NCI-H446 (cell line): ENCODE measurements at places on chromosomes 11 and 22.

- DNase-seq = no peak
These were observed 55.0 kb downstream of the COPB1 start for GRCh38 chr11:14444441-14445189.

DNA sequence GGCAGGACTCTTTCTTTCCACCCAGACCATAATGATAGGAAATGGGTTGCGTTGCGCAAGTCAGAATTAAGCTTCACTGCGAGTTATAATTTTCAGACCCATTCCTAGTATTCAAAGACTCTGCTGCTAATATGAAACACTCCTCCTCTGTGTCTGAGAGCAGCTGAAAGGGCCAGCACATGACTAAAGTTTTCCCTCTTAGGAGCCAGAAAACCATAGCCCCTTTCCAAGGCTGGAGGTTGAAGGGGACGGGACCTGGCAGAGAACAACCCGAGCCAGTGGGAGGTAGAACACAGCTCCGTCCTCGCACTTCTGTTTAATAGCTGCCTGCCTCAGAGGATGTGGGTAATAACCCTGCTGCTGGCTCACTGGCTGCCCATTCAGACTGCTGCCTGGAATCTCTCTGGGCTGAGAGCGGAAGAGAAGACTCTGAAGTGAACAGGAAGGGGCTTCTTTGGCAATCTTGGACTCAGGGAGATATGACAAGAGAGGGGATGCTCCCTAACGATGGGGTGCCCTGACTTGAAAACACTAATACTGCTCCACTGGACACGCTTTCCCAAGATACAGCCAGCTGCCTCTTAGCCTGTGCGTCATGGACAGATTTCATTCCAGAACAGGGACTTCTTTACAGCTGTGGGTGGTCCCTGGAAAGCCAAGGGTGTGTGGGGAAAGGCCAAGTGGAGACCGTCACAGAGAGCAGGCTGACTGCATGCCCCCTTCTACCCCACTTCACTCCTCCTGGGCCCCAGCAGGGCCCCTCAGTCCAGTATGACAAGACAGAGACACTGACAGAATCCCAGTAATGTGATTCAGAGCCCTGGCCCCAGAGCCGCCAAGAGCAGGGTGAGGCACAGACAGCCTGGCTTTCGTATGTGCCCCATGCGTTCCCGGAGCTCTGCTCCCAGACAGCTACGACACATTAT lies 156.9 kb downstream of the FEZ1 start:
- DNase-seq = no peak

DNA sequence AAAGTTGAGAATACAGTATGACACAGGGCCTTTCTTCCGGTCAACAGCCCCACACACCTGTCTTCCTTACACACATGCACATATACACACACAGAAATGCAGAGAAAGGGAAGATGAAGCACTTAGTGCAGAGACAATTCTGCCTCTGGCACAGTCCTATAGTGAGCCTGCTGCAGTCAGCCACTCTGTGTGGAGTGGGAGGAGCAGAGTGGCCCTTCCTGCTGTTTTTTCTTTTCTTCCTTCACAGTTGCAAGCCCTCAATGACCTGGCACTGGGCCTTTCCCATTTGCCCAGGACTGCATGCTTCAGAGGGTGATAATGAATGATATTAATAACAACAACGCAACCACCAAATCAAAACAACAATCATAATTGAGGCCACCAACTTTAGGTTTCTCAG lies 527.0 kb upstream of the B3GAT1 start:
- no peak for DNase-seq

DNA sequence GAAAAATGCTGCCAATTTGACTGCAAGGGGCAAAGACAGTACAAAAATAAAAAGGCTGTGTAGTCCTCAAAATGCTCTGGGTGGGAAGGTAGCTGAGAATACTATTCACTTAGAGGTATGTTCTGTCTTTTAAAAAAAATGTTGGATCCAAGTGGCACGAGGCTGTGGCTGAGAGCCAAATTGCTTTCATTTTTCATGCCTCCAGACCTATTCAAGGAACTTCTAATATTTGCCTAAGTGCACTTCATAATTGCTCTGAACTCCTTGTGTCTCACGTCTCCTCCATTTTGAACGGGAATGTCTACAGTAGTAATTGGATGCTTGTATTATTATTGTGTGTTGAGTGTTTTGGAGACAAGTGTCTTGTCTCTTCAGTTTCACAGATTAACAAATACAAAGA lies 19.1 kb upstream of the SLC22A25 start:
- no peak for DNase-seq

- no peak for DNase-seq
These were observed 62.7 kb upstream of the CLTCL1 start for GRCh38 chr22:19354201-19354600.

DNA sequence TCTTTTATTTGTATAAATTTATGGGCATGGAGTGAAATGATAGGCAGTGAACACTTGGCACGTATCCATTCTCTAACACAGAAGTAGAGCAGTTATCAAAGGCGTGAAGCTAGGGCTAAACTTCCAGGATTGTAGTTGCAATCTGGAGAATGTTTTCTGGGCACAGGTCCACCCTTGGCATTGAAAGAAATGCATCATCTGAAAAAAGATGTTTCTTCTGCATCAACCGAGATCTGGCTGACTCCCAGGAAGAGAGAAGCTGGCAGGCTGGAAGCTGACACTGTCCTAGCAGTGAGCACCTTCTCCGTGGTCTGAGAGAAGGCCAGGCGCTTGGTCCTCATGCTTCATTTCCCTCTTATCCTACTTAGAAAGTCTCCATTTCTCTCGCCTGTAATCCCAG lies 600.0 kb downstream of the BRD1 start:
- peak; percentile 4 for DNase-seq

DNA sequence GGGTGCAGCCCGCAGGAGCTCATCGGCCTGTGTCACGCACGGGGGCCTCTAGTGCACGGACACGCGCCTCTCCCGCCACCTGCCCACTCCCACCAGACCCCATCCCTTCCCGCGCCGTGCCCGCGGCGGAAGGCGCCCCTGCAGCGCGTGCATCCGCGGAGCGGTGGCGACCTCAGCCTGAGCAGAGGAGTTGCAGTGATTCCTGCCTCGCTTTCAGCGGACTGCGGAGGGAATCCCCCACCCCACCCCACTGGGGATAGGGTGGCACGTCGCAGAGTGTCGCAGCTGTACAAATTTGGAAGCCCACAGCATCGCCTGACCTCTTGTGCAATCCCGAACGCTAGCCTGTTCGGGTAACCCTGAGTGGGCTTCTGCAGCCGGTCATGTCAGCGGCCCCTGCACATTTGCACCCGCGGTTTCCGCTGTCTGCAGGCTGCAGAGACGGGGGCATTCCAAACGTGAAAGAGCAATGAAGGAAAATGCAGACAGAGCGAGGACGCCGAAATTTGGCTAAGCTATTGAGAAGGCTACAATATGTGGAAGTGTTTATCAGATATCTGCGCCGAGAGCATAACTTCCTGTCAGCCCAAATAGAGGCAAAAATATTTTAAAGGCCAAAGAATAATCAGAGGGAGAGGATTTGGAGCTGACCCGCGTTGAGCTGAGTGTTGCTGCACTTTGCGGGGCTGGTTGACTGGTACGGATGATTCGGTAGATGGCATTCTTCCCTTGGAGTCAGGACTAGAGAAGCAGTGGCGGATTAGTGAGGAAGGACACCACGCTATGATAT lies 617 bp upstream of the ARHGAP20 start:
- DNase-seq = no peak

DNA sequence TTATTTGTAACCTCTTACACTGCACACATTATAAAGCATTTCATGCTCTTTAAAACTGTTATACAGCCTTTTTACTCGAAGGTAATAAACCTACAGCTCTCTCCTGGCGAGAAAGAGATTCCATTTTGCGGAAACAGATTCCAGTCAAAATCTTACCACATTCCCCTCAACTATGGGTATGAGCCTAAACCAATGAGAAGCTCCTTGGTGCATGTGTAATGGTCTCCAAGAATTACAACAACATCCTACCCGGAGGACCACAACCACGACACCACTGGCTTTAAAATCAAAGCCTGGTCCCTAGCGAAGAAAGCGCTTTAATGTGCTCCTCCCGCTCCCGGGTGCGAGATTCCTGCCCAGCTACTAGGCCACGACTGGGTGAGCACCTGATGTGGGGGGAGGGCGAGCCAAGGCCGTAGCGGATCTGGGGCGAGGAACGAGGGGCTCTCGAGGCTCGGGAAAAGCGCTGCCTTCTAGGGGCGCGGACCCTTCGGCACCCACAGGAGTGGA lies 821 bp downstream of the CELF1 start:
- peak; percentile 30 for DNase-seq

GRCh38 chr11:134026655-134027343 lies 42.1 kb upstream of the JAM3 start:
- DNase-seq = no peak

DNA sequence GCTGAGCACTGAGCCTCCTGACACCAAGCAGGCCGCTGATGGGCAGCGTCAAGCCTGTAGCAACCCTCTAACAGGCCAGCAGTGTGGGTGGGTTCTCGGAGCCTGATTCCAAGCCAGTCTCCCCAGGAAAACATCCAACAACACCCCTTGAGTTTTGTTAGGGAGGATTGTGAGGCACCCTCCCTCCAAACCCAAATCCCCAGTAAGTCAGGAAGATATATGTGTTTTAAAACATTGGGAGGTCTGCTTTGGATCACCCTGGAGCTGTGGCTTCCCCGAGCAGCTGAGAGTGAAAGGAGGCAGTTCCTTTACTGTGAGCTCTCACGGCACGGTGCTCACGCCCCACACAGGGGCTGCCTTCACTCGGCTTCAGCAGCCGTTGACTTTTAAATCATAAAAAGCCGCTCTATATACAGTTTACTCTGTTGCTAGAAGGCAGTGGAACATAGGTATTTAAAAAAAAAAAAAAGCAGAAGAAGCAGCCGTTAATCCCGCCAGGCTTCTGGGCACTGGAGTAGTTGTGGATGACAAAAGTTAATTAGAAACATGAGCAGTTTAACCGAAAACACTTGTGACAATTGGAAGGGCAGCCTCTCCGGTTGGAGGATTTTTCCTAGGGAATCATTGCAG lies 218.6 kb downstream of the NAV2 start:
- no peak for DNase-seq

DNA sequence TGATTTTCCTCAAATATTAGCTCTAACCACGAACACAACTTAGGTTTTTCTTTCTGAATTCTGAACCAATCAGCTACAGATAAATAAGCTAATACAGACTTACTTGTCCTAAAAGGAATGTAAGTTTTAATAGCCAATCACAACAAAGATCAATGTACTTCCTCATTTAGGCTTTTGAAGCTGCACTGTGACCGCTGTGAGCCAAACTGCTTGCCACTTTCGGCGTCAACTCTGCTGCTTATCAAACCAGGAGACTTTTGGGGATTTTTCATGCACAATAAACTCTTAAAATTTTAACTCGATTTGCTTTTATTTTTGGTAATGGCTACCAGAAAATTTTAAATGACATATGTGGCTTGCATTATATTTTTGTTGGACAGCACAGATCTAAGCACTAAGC lies 92.5 kb downstream of the TMPRSS5 start:
- no peak for DNase-seq

GRCh38 chr11:72524711-72525110 lies 90.4 kb upstream of the CLPB start:
- no peak for DNase-seq

GRCh38 chr11:73625696-73626318 lies 20.6 kb upstream of the PLEKHB1 start:
- DNase-seq = peak; percentile 83

DNA sequence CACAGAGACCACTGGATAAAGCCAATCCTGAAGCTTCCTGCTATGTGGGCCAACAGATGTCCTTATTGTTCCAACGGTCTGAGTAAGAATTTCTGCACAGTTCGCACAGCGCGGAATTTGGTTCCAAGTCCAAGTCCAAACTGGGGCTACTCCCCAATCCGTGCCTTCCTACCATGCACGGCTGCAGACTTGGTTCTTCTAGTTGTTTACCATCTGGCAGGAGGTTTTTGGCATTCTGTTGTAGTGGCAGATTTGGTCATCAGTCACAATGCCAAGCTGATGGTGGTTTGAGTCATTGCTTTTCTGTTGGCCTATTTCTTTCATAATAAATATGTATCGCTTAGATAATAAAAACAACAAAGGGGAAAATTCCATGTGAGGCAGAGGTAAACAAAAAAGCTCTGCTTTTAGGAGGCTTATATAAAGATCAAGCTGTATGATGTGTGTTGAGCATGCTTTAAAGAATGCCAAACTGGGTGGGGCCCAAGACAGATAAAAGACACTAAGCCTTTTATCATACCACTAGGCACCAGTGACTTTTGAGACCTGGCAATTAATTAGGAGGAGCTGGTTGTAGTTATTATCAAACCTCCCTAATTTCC lies 52.5 kb upstream of the SYN3 start:
- peak; percentile 1 for DNase-seq

GRCh38 chr22:47160141-47160541 lies 397.7 kb downstream of the TBC1D22A start:
- no peak for DNase-seq

DNA sequence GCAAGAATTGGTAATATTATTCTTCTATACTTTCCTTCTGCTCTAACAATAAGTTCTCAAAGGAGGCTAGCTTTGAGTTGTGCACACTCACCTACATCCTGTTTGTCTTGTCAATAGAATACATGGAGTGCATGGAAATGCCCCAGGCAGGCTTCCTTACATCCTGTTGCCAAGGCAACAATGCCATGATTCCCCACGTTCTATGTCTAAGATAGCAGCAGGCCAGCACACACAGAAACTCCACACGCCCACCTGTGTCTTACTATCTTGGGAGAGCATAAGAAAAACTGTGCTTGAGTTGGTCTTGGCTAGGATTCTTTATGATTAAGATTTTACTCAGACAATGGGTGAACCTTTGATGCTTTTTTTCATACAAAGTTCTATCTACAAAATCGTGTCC lies 379.2 kb downstream of the AASDHPPT start:
- DNase-seq = no peak

DNA sequence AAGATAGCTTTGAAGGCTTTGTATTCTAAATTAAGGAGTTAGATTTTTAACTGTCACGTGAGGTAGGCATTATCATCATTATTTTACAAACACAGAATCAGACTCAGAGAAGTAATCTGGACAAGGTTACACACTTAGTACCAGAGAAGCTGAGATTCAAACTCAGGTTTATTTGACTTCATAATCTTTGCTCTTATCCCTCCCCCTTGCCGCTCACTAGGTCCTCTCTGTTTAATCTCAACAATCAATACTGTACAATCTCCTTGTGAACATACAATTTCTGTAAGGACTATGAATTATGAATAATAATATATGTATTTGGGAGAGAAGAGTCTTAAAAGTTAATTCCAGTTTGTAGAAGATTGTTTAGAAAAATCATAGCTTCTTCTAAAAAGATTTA lies 5.2 kb upstream of the DNAJB7 start:
- no peak for DNase-seq
